Amniotic stem cell (primary cell): ENCODE measurements at places on chromosomes 16 and 17.

GRCh38 chr16:75472908-75473877 is 8.7 kb upstream of the TMEM170A start:
- no peak for DNase-seq

DNA sequence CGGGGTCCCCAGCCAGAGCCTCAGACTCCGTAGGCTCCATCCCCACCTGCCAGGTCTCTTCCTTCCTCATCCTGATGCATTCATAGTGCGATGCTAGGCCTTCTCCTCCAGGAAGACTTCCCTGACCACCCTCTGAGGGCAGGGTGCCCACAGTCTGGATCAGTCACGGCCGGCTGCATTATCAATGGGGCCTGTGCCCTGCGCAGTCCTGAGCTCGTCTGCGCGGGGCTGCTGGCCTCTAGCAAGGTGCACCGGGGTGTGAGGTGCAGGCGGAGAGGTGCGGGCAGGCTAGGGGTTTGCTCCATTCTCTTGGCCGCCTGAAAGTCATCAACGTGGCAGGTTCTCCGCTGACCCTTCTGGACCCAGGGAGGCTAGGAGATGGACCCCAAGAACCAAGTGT is 56.9 kb upstream of the ACSF3 start:
- DNase-seq = no peak

GRCh38 chr16:74450967-74451760 is 29.9 kb upstream of the CLEC18B start:
- DNase-seq = no peak

DNA sequence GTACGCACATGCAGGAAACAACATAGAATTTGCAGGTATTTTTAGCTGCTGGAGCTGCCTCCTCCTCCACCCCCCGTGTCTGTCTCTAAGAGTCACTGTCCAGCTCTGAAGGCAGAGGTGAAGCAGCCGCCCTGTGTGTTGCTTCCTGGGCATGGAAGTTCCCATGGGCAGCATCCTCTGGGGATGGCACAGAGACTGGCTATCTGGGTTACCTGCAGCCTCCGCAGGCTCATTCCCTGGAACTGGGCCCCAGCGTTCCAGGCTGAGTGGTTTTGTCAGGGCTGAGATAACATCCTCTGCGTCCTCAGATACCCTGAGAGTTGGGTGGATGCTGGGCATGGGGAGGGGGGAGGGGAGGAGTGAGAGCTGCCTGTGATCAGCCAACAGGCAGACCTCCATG is 41.5 kb upstream of the MRTFB start:
- DNase-seq = no peak

- DNase-seq = no peak
These were observed 48.8 kb downstream of the RPA1 start for GRCh38 chr17:1878419-1879121.

DNA sequence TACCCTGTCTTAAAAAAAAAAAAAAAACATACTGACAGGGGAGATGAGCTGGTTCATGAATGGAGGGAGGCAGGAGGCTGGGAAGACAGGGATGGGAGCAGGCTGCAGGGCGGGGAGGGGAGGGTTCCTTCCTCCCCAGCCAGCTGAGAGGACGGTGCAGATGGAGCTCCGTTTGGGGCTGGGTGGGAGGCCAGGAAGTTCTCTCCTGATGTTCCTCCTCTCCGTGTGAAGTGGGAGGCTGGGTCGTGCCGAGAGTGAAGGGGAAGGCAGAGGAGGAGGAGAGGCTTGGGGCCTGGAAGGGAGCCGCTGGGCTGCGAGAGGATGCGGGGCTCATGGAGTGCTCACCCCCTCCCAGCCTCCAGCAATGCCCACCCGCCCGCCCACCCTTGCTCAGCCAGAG is 21.3 kb downstream of the SBK1 start:
- DNase-seq = no peak

- DNase-seq = no peak
These were observed 7.4 kb upstream of the CIAO3 start for GRCh38 chr16:747978-748746.

GRCh38 chr17:34532281-34533065 is 46.9 kb upstream of the TMEM132E start:
- DNase-seq = no peak

DNA sequence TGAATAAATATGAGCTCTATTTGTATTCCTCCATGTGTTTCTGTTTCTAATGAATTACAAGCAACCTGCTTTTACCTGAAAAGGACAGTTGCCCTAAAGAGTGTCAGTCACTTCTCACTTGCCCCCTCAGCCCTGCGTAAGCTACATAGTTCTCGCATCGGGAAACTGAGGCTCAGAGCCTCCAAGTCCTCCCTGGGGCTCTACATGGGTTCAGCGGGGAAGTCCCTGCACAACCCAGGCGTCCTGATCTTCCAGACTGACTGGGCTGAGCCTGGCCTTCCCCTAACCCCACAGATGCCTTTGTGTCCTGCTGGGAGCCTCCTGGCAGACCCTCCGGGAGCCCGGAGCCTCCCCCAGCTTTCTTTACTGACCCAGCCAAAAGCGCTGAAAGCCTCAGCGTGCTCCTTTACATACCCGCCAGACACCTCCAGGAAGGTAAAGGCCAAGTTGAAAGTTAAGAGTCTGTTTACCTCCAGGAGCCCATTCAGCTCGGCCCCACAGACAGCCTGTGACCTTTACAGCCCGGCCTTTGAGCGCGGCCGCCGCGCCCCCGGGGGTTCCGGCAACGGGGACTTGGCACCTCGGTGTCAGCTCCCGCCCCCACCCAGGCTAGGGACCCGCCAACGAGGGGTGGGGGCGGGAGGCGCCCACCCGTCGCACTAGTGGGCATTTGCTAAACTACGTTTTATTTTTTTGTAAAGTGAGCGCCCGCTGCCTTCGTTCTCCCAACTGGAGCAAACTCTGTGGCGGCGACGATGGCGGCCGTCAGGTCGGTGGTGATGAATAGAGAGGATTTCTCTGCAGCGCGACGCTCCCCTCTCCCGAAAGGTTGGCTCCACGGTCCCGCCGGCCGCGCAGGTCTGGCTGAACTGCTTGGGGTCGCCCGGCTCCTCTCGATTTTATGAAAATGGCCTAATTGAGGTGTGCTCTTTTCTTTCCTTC is 4.4 kb upstream of the HOXB13 start:
- DNase-seq = no peak

GRCh38 chr16:625117-625976 is 5.4 kb upstream of the WFIKKN1 start:
- DNase-seq = no peak

- no peak for DNase-seq
These were observed 38.4 kb downstream of the UTP18 start for GRCh38 chr17:51298508-51299371.

DNA sequence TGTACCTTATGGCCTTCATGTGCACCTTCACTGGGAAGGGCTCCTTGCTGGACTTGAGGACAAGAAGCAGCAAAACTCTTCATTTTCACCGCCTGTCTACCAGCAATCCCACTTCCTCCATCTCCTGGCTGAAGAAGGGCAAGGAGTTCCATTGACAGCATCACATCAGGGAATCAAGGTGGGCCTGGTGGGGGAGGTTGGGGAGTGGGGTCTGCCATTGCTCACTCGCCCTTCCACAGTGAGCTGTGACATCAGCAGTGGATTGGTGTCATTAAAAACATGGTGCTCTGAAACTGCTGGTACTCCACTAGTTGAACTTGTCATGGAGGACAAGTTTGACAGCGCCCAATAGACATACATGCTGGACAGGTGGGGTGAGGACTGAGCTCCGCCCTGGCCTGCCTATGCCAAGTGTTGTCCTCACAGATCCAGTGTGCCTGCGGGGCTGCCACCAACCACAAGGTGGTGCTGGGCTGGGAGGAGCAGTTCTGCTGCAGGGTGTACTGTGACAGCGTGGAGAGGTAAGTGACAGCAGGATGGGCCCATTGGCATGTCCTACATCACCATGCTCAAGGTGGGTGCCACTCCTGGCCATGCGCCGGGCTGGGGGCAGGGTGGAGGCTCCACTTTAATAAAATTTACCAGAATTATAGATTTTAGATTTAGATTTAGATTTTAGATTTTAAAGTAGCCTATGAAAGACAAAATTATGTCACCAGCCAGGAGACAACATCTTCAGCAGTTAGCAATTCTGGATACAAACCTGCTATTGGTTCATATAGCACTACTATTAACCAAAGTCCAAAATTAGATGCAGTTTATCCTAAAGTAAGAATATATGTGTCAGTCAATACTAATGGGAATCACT is 1729.1 kb downstream of the TP53TG3F start:
- DNase-seq = no peak

DNA sequence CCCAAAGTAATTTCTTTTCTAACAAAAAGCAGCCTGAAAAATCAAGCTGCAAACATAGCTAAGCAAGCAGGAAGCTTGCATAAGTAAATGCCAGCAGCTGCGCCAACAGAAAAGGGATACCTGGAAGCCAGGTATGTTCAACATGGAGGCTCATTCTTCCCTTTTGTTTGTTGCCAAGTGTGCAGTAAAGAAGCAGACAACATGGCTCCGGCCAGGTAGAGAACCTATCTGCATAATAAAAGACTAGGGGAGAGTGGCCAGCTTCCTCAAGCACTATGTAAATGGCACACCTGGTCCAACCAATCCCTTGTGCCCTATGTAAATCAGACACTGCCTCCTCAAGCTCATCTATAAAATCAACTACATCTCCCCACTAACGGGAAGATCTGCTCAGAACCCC is 1407.0 kb downstream of the CDH11 start:
- no peak for DNase-seq

- DNase-seq = no peak
These were observed 75.3 kb upstream of the RPH3AL start for GRCh38 chr17:427891-428290.

DNA sequence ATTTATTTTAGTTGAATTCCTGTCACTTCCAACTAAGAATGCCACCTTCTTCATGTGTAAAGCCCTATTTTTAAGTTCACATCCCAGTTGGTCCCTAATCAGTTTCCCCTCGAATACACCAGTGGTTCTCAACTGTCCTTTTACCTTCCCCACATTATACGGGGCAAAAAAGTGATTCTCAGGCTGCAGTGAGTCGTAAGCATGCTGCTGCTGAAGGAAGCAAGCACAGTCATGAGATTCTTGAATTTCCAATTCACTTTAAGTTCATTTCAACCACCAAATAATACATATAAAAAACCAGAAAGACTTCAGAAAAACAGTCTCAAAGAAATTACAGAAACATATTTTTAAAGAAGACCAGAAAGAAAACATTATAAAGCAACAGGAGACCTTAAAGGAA is 47.9 kb downstream of the UBE2G1 start:
- no peak for DNase-seq

DNA sequence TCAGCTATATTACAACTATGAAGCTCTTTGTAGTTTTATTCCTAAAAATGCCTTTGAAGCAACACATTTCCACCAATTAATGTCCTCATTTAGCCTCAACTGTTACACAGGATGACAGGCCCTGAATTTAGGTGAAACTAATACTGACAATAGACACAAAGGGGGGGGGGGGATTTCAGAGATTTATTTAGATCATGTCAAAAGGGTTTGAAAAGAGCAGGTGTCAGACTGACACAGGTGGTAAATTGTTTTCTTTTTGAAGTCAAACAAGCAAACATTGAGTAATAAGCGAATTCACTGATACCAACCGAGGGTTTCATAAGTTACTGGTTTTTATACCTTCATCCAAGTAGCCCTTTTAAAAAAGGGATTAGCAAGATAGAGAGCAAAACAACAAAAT is 40.8 kb downstream of the KANSL1 start:
- DNase-seq = no peak

GRCh38 chr16:71205482-71206131 is 24.9 kb downstream of the HYDIN start:
- DNase-seq = no peak

DNA sequence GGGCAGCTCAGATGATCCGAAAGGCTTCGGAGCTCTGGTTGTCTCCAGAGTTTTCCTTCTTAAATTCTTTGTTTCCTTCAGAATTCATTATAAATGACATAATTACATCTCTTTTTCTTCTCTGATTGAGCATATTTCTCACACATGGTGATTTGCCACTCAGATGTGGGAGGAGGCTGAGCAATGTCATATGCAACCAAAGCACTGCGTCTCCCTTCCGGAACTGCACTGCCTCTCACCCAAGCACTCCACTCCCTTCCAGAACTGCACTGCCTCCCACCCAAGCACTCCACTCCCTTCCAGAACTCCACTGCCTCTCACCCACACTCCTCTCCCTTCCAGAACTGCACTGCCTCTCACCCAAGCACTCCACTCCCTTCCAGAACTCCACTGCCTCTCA is 131.5 kb downstream of the SALL1 start:
- no peak for DNase-seq

GRCh38 chr17:77590951-77591735 is 367.4 kb upstream of the TNRC6C start:
- no peak for DNase-seq

DNA sequence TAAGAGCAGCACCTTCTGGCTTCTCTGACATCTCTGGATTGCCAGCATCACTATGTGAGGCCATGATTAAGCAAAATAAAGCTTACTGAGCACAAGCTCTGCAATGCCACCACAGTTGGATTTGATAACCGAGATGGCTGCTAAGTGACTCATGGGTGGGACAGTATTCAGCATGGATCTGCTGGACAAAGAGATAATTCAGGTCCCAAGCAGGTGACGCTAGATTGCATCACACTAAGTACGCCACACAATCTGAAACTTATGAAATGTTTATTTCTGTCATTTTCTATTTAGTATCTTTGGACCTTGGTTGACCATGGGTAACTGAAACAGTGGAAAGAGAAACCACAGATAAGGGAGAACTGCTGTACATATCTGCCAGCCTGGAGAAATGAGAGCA is 27.4 kb downstream of the CDRT15 start:
- DNase-seq = no peak

GRCh38 chr17:72710202-72710601 is 382.3 kb downstream of the SLC39A11 start:
- DNase-seq = no peak

- no peak for DNase-seq
These were observed 4.8 kb upstream of the CD300A start for GRCh38 chr17:74461611-74462010.

DNA sequence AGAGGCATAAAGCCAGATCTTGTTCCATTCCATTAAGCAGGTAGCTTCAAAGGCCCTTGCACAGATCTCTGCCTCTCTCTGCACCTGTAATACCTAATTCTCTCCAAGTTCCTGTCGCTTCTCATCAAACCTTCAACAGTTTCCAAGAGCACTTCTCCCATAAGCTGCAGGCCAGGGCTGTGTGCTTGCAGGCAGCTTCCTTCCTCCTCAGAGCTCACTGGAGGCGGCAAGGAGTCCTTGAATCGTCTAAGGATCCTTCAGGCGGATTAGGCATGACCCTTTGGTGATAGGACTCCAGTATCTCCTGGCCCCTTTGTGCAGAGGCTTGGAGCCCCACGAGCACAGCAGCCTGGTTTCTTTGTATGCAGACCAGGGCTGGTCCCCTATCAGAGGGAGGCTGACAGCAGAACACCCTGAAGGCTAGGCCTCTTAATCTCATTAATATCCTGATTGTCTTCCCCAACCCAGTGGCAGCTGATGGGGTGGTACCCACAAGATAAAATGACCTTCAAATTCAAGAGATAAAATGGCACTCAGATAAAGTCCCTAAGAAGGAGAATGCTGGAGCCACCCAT is 19.8 kb downstream of the HNF1B start:
- no peak for DNase-seq

- DNase-seq = no peak
These were observed 30.5 kb downstream of the TMEM98 start for GRCh38 chr17:32958418-32958817.

GRCh38 chr16:85465328-85466303 is 147.5 kb upstream of the GSE1 start:
- DNase-seq = no peak

- no peak for DNase-seq
These were observed 24.0 kb downstream of the MMP15 start for GRCh38 chr16:58049232-58050185.
